ENCODE measurements at places on chromosomes 1 and 21. TPM values are rescaled to one million over a fixed set of nuclear protein-coding genes. Genes with fewer than 3 reads are reported as not detected.

ADAMTS5 gene
- total RNA-seq: not detected

ASCL5 gene
- 0.15 TPM for total RNA-seq

NID1 gene
- total RNA-seq: 0.15 TPM

MTARC1 gene
- 10.9 TPM for total RNA-seq

HSF2BP gene
- 1.1 TPM for total RNA-seq

SETDB1 gene
- 53.6 TPM for total RNA-seq

RAB25 gene
- total RNA-seq: not detected

PTGER3 gene
- total RNA-seq: 0.09 TPM

ATP6V1G3 gene
- not detected for total RNA-seq

SMYD2 gene
- total RNA-seq: 45.0 TPM

CFAP57 gene
- 0.46 TPM for total RNA-seq

C1QA gene
- total RNA-seq: not detected

ARHGAP30 gene
- not detected for total RNA-seq

FAM72D gene
- total RNA-seq: 28.3 TPM

DLGAP3 gene
- not detected for total RNA-seq

KRTAP19-1 gene
- not detected for total RNA-seq

GLIS1 gene
- total RNA-seq: 0.05 TPM

MANEAL gene
- 3.4 TPM for total RNA-seq

C1QTNF12 gene
- 1.3 TPM for total RNA-seq

BMP8A gene
- total RNA-seq: not detected

VWA1 gene
- 5.0 TPM for total RNA-seq

PPIAL4G gene
- total RNA-seq: not detected

SMCP gene
- total RNA-seq: not detected

CROCC gene
- 3.3 TPM for total RNA-seq

GLRX2 gene
- total RNA-seq: 80.0 TPM

TMEM269 gene
- 0.12 TPM for total RNA-seq

OR10J5 gene
- not detected for total RNA-seq

F11R gene
- total RNA-seq: 23.7 TPM

ANGPTL1 gene
- 0.10 TPM for total RNA-seq

Data from NCI-H460 (cell line).